Fibroblast of the aortic adventitia (primary cell): ENCODE measurements at places on chromosomes 3 and 15. TPM values are rescaled to one million over a fixed set of nuclear protein-coding genes. Genes with fewer than 3 reads are reported as not detected.

- no peak for DNase-seq
Measured at GRCh38 chr15:82855286-82856100, 46.1 kb downstream of the WHAMM start.

- DNase-seq: no peak
Measured at GRCh38 chr15:25240461-25241021, 198.3 kb downstream of the UBE3A start.

GRCh38 chr3:106167728-106168127 is 298.9 kb upstream of the CBLB start:
- DNase-seq: no peak

DNA sequence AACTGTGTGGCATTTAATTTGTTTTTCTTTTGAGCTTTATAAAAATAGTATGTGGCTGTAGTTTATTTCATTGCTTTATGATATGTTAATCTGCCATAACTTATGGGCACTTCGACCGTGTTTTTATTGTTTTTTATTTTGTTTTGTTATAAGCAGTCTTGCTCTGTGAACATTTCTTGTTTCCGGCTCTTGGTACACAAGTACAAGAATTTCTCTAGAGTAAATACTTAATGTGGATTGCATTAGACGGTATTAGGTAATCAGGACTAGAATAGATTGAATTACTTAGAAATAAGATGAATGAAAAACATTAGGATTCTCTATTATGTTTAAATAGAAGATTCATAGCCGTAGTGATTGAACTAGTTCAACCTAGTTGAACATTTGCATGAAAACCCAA is 2.1 kb downstream of the ZFAND6 start:
- DNase-seq: peak; percentile 33

ESYT3 gene
- 0.27 and 0.65 TPM in 2 replicates for total RNA-seq

- DNase-seq: no peak
Measured at GRCh38 chr3:112138219-112138969, 5.3 kb upstream of the GCSAM start.

DNA sequence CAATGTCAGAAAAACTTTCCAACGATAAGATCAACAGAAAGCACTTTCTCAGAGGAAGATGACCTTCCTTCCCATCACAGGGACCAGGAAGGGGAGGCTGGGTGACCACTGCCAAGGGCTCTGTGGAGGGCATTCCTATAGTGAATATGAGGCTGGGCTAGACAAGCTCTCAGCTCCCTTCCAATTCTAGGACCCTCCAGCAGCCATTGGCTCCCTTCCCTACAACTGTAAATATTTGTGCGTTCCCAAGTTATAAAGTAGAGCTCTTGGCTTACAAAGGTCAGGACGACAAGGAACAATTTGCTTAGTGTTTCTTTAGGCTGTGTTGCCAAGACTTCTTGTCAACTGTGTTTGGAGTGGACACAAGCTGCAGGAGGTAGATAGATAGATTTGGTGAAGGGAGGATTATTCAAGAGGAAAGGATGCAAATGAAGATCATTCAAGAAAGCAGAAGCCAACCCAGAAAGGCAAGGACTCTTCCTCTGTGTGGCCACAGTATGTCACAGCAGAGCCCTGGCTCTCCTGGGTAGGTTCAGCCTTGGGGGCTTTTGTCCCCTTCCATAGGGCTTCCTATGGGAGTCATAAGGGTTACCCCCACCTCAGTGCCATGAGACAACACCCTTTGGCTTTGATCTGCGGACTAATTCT is 223.6 kb upstream of the TLE3 start:
- DNase-seq: no peak
